ENCODE measurements at places on chromosomes 4 and X.
A peak's percentile ranks its signal among the peaks of the same experiment; 100 is the strongest.

DNA sequence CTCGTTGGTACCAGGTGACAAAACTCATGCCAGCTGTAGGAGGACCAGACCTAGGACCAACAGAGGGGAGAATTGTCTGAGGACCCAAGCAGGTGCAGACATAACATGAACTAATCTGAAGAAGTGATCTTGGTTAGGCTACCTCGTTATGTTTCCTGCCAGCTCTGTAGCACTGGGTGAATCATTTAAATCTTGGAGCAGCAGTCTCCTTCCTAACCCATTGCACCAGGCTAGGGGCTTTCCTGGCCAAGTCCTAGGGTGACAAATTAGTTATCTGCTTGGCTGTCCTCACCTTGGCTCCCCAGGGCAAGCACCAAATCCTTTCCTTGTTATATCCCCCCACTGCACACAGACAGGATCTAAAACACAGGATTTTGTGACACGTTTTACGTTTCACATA, 87.8 kb downstream of the WWC2 start:
- DNase-seq: no peak

- peak; percentile 17 for DNase-seq
Observed at GRCh38 chr4:174358829-174359228, 75.1 kb downstream of the CEP44 start.

GRCh38 chrX:41723826-41724225, at the start of gene GPR82:
GPR82 (plus strand) TSS chrX:41724181; CDS start chrX:41727027, 2,846 bp downstream.
- no peak for DNase-seq

DNA sequence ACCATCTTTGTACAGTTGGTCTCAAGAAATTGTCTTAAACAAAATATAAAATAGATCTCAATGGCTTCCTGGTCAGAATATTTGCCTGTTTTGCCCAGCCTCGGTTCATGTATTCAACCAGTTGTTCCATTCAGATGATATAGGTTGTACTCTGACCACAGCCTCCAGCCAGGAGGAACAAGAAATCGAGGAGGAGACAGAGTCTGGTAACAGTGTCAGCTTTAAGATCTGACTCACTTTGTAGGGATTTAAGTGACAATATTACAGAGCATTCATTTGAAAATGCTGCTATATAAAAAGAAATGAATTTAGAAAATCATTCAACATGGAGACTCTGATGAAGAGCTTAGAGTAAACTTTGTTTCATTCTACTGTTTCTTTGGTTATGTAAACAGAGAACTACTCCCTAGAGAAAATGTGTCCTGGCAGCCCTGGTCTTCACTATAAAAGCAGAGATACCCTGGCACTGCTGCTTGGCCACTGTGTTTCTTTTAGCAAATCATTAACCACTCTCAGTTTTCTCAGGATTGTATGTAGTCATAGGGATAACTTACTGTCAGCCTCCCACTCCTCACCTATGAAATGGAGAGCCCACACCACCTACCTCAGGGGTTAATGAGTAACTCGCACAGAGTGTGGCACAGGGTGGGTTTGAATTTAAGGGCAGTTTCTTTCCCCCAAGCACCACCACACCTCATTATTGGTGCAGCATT, 53.5 kb downstream of the PAGE2 start:
- no peak for DNase-seq

DNA sequence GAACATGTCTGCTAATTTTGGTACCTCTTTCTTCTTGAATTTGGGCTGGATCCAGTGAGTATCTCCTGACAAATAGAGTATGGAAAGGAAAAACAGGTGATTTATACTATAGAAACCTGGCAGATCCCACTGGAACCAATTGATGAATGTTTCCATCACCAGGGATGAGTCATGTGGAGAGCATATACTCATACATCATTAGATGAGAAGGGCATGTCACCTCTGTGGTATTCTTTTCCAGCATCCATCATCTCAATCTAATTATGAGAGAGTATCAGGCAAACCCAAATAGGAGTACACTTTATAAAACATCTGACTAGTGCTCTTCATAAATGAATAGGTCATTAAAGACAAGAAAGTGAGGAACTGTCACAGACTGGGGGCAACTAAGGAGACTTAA, 90.7 kb downstream of the CLDN22 start:
- no peak for DNase-seq

- no peak for DNase-seq
Observed at GRCh38 chr4:125952631-125953030, 637.9 kb downstream of the FAT4 start.

DNA sequence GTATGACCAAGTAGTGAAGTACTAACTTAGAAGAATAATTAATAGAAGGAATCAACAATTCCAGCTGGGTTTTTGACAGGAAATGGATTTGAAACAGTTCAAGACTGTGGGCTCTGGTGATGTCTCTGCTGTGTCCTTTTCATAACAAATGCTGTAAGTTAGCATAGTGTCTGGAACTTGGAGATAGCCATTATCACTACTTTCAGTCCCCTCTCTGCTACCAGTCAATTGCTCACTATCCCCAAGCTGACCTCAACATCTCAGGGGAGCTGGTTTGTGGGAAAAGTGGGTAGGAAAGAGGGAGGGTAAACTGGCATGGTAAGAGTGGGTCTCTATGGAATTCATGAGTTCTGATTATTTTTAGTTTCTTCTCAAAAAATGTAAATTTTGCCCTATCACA, 231.4 kb upstream of the MID1 start:
- no peak for DNase-seq

- no peak for DNase-seq
Observed at GRCh38 chr4:113094802-113095201, 45.3 kb downstream of the ANK2 start.

- no peak for DNase-seq
Observed at GRCh38 chr4:90695411-90695810, 568.2 kb downstream of the CCSER1 start.

DNA sequence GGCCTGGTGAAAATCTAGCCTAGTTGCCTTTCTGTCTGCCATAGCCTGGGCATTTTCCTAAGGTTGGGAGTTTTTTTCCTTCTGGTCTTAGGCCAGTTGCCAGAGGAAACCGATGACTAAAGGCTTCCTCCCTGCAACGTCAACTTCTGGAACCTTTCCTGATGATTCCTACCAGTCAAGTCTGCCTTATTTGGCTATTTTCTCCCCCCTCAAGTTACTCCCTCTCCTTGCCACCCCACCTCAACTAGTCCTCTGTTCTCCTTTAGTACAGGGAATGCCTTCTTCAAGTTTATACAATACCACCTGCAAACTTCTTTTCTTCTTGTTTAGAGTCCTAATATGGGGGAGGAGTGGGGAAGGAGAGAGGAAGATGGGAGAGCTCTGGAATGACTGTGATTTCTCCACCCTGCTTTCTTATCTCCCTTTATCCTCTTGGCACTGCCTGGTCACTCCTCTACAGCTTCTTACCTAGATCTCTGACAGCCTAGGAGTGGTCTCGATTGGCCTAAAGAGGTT, 10.6 kb downstream of the MSN start:
- DNase-seq: no peak

DNA sequence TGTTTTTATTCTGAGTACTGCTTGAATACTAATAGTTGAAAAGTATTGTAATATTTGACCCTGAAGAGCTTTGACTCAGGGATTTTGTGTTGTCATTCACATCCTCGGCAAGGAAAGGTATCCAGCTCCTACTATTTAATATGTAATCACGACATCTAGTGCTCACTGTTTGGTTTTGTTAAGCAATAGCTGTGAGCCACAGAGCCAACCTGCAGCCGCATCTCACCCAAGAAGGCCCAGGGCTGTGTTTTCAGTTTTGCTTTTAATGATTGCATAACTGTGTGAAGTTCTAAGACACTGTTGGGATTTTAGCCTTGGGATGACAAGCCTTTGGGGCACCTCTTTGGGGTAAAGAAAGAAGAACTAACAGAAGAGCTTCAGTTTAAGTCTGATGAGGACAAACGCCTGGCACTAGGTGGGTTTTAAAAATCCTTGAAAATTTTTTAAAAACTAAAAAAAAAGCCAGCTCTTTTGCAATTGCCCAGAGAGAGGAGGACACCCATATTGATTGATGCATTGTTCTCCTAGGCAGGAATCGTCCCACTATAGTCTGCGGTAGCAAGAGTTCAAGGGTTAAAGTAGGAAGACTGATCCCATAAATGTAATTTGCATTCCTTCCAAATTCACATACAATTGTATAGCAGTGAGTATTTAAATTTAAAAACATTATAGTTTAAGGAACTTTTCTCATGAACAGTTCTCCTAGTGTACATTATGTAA, 157.8 kb downstream of the RELL1 start:
- no peak for DNase-seq

DNA sequence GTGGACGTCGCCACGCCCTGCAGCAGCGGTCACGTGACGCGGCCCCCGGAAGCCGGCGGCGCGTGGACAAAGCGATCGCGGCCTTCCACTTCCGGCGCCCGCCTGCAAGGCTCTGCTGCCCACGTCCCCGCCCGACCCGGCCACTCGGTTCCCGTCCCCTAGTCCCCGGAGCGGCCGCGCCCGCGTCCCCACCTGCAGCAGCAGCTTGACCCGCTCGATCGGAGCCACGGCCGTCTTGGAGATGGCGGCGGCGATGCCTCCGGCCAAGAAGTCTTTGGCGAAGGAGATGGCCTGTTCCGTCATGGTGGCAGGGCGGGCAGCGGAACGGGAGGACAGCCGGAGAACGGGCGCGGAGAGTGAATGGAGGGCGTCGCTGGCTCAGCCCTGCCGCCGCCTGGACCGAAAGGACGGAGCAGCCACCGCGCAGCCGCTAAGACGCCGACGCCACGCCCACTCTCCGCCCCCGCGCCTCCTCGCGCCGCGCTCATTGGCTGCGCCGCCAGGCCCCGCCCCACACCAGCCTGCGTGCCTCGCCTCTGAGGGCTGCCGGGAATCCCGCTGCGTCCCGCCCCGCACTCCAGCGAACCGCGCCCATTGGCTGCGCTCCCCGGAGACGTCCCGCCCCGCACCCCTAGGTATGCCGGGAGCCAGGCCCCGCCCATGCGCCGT, at the start of gene SLC25A6:
Gene SLC25A6 (minus strand): TSS at position 407 of the 669 bp plus-strand sequence. CDS start 104 bp downstream, at position 303.
- peak; percentile 97 for DNase-seq

All from GM19239 (cell line).